Fibroblast of skin of left quadriceps (primary cell): ENCODE measurements at places on chromosomes 3 and 15.

- peak; percentile 38 for DNase-seq
Observed at GRCh38 chr3:184663356-184663755, 48.5 kb downstream of the MAGEF1 start.

GRCh38 chr3:22496641-22497040, 706.5 kb upstream of the UBE2E2 start:
- DNase-seq: no peak

DNA sequence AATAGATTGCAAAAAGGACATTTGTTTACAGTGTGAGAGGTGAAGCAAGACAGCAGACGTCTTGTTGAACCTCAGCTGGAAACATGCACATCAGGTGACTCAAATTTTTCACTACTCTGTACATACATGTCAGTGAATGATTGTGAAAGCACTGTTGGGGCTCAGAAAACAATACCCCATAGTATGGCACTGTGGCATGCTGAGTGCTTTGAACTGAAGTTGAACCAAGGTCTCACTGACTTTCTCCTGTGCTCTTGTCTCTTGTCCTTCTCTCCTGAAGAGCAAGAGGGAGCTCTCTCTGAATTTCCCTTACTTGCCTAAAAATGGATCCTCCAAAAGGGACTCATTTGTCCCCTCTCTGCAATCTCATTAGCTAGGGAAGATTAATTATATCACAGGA, 24.5 kb upstream of the NEDD4 start:
- DNase-seq: no peak

- peak; percentile 53 for DNase-seq
Observed at GRCh38 chr15:52651868-52652267, 27.3 kb downstream of the ATOSA start.

- DNase-seq: no peak
Observed at GRCh38 chr3:102102394-102102793, 253.1 kb downstream of the NFKBIZ start.

DNA sequence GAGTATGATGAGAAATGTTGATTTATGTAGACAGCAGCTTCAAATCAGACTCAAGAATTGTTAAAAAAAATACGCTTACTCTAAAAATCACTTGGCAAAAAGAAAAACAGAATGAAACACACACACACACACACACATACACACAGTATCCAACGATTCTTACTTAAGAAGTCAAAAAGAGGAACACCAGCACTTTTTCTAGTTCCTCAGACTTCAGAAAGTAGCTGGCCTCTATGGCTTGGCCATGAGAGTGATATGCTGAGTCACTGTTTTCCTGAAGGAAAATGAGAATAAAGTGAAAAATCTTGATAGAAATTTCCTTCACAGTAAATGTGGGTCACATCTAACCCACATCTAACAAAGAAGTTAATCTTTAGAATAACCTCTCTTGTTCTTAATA, 22.1 kb downstream of the CNTN3 start:
- no peak for DNase-seq

DNA sequence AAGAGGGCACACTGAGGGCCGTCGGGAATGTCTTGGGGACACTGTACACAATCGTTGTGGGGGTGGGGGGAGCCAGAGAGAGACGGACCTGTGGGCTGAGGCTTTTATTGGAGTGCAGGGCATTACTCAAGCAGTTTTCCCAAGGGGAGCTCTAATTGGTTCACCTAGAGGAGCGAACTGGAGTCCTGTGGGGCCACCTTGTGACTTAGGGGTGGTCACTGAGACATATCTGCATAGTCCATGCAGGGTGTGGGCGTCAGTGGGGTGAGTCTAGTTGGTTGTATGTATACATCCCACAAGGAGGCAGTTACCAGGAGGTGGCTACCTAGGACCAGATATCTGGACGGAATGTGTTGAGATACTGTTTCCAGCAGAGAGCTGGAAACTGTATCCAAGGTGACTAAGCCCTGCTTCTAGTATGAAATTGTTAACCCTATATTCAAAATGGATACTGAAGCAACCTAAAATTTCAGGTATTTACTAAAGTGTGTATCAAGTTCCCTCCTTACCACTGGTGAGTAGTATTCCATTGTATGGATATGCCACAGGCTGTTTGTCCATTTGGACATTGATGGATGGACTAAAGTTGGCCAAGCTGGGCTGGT, 2.6 kb upstream of the PIGZ start:
- no peak for DNase-seq

DNA sequence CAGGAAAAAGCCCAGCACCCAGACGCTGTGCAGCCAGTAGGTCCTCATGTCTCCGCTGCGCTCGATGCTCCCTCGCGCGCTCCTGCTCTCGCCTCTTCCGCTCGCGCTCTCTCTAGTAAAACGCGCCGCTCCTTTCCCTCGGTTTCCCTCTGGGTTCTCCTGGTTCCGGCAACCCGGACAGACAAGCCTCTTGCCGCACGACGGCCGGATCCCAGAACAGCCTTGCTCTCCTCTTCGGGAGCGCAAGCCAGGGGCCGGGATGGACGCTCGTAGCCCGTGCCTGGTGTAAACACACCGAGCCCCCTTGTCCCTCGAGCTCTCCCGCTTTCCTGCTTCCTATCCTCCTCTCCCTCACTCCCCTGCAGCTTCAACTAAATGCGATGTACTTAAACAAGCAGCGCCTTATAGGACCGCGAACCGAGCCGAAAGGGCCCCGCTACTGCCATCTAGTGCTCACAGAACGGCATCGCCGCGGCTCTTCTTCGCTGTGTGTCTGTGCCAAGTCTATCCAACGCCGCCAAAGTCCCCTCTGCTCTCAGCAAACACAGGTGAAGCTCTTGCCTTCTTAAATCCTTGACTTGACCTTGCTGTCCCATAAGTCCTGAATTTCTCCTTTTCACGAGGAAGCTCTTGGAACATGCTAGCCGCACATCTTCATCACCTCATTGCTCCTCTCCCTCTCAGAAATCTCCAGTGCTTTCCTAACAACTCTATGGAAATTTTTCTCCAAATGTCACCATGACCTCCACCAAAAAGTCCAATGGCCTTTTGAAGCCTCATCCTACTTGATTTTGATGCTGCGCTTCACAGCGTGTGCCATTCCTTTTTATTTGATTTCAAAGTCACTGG, 1037.2 kb downstream of the IGSF11 start:
- DNase-seq: peak; percentile 70

DNA sequence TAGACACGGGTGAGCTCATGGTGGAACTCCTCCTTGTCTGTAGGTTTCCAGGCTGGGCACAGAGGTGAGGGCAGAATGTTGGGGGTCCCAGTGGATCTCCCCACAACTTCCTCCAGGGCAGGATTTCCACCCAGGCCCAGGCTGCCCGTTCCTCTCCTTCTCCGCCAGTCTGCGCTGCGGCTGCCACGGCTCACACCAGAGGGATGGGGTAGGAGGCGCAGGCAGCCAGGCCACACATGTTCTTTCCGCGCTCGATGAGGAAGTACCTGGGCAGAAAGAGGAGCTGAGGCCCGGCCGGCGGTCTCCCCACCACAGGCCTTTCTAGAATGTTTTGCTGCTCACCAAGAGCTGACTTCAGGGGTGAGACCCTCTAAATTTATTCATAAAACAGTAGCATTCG, 22.9 kb downstream of the CTSH start:
- DNase-seq: no peak

- DNase-seq: no peak
Observed at GRCh38 chr15:40755812-40756208, 756 bp upstream of the RMDN3 start.

- DNase-seq: no peak
Observed at GRCh38 chr15:38128921-38129320, 123.7 kb upstream of the SPRED1 start.

GRCh38 chr3:190586631-190587011, 72.7 kb downstream of the IL1RAP start:
- no peak for DNase-seq

GRCh38 chr3:152196782-152197181, 71.9 kb upstream of the MBNL1 start:
- DNase-seq: no peak

DNA sequence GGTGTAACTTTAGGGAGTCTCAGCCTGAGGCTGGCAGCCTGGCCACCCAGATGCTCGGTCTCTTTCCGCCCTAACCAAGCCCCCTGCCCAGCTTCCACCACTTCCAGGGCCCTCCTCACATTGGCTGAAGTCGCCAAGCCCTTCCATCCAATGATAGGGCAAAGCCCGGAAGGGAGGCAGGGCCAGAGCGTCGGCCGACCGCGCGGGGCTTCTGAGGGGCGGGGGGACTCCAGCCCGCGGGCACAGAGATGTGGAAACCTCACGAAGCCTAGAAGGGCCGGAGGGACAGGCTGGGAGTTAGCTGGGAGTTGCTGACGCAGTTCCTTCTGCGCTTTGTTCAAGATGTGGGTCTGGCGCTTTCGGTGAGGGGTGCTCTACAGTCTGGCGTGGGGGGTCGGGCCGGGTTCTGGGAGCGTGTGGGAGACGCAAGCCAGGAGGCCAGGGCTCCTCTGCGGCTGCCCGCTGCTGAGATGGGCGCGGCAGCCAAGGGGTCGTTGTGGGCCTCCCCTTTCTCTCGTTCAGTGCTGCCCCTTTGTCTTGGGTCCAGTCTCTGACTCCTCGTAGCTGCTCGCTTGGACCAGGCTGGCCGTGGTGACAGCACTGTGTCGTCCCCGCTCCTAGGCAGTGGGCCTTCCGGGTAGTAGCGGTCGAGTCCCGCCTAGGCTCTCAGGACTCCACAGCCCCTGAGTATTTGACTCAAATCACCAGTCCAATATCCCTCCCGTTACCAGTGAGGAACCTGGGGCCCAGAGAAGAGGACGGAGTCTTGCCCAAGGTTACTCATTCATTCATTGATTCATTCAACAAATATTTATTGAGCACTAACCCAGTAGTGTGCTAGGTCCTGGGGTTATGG, at the start of gene ZNF660:
ZNF660 (plus strand) TSS at position 319 of the 856 bp plus-strand sequence. CDS start 9,230 bp downstream, outside the sequence.
- peak; percentile 61 for DNase-seq

- no peak for DNase-seq
Observed at GRCh38 chr3:183871541-183871940, 13.1 kb downstream of the PARL start.

DNA sequence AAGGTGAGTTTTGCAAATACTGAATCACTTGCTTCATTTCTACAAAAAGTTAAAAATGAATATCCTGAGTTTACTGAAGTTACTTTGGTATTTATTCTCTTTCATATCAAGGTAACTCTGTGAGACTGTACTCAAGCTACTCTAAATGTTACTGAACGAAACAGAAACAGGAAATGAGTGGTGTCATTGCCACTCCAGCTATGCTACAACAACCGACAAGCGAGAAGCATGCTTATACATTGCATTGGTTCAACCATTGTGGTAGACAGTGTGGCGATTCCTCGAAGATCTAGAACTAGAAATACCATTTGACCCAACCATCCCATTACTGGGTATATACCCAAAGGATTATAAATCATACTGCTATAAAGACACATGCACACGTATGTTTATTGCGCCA, 313.2 kb upstream of the THBS1 start:
- DNase-seq: no peak

DNA sequence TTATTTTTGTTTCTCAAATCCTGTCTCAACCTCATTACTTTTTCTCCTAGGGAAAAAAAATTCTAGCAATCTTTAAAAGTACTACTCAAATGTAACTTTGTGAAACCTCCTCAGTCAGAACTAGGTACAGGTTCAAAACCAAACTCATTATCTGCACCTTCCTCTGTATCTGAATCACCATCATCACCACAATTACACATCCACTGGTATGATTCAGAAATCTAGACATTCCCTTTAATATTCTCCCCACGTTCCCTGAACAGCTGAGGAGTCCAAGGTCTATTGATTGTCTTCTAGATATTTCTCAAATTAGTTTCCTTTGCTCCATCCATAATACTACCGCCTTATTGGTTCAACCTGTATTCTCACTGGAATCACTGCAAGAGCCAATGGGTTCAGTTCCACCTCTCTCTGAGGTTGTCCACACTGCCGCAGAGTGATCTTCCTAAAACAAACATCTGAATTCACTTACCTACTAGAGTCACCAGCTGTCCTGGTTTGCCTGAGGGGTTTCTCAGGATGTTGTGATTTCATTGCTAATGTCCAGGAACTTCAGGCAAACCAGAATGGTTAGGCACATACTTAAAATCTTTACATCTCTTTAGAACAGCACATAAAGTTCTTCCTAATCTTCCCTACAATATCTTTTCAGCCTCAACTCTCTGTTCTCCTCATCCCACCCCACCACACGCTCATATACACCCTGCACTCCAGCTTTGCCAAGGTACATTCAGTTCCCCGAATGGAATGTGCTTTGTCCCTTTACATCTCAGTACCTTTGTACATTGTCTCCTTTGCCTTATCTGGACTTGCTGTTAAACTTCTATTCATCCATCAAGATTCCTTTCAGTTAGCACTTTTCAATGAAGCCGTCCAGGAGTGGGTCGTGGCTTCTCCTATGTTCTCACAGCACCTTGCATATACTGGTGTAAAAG, 24.2 kb downstream of the ATP13A4 start:
- DNase-seq: no peak

DNA sequence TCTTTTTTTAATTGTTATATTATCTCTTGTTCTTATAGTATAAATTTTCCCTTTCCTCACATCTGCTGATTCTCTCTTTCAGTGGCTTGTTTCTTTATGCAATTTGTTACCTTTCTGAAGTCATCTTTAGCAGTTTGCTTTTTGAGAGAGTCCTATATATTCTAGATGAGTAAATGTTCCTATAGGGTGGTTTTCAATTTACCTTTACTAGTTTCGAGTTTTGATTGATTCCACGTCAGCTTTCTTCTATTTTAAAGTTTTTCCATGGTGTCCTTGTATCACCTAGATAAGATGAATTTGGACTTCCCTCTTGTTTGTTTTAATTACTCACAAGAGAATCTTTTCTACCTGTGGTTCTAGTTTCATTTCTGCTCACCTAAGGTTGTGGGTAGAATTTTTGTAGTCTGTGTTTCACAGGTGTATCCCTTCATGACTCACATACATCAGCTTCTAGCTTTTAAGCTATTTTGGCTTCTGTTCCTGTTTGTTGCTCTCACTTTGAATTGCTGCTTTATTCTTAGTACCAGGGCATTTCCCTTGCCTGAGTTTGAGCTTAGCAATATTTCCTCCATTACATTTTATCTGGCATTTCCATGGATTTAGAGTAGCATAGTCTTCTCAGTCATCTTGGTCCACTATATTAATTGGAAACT, 6.4 kb downstream of the TEX9 start:
- no peak for DNase-seq

DNA sequence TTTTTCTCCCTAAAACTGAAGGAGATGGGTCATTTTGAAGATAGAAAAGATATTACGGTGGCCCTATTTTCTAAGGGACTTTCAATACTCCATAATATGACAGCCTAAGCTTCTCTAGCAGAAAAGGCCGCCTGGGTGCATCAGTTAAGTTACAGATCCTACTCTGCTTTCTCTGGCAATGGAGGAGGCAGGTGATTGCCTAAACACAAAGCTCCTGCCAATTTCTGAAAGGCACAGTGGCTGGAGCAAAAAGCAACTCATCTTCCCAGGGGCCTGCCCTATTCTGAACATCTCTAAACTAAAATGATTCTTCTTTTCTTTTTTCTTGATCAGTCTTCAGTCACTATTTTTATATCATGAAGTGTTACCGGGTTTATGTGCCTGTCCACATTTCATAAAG, 276.7 kb downstream of the CNTN4 start:
- no peak for DNase-seq
